Effector memory CD4-positive, alpha-beta T cell (primary cell): ENCODE measurements at places on chromosomes 3 and 15.
A peak's percentile ranks its signal among the peaks of the same experiment; 100 is the strongest.

DNA sequence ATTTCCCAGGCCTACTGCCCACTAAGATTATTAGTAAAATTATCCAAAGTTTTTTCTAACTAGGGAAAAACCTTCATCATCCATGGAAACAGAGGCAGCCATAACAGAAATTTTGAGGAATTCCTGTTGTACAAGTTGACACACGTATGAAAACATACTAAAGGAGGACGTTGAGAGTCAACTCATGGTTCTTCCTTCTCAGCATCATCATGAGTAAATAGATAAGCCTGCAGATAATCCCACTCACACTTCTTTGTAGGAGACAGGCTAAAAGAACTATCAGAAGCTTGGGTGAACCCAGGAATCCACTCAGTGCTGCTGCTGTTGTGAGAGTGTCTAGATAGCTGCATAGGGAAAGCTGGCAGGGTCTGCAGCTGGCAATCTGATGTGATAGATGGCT lies 694.8 kb upstream of the NR2F2 start:
- no peak for DNase-seq

DNA sequence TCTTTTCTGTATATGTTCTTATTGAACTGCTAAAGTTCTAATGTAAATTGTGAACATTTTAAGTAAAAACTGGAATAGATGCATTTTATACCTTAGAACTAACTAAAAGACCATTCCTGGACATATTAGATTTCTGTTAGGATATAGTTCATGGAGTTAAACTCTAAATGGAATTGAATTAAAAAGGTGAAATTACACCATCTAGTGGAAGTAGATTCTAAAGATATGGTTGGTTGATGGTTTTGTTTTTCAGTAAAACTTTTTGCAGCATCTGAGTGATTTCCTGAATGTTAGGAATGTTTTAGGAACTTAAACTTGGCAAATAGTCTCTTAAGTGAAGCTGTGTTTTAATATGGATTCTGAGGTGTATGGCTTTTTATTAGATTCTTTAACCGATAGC lies 96.8 kb downstream of the SLMAP start:
- DNase-seq: no peak

GRCh38 chr3:126083913-126084767 lies at the start of gene SLC41A3:
SLC41A3 (minus strand) TSS chr3:126084124; CDS start chr3:126068219, 15,905 bp downstream.
- peak; percentile 61 for DNase-seq

GRCh38 chr15:29435811-29436210 lies 166.2 kb upstream of the NSMCE3 start:
- no peak for DNase-seq

- DNase-seq: no peak
These were observed 13.4 kb downstream of the SEC62 start for GRCh38 chr3:169980055-169980454.

DNA sequence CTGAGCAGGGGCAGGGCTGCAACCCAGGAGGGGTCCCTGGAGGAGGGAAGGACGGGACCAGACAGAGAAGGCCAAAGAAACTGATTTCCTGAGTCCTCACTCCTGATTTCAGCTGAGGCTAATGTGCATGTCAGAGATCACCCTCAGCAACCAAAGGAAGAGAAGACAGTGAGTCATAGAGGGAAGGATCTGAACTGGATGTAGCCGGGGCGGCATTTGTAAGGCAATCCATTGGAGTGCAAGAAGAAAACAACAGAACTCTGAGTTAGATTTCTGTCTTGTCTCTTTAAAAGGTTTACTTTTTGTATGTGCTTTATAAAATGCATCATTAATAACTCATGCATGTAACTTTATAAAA lies 105.3 kb upstream of the AGBL1 start:
- DNase-seq: no peak

GRCh38 chr15:25860885-25861866 lies 2.0 kb downstream of the ATP10A start:
- DNase-seq: no peak

GRCh38 chr3:177236704-177237103 lies 39.4 kb upstream of the TBL1XR1 start:
- DNase-seq: no peak

DNA sequence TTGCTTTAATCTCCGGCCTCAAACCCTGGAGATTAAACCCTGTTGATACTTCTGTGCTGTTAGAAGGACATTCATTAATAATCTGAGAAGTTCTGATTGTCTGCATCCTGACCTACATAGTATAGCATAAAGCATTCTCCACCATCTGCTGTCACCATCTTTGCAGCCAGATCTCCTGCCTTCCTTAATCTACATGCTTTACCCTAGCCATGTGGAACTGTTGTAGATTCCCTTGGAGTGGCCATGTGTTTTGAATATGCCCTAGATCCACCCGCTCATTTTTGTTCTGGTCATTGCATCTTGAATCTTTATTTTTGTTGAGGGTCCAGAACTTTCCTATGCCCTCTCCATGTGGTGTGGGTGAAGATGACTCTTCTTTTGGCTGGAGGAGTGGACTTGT lies 110.3 kb downstream of the OXSM start:
- no peak for DNase-seq

- no peak for DNase-seq
These were observed 214.9 kb upstream of the C2CD4B start for GRCh38 chr15:62380011-62380410.
